ENCODE measurements at places on chromosomes 16 and 17.

GRCh38 chr17:75412455-75413317 lies 7.2 kb upstream of the GRB2 start:
- no peak for DNase-seq

DNA sequence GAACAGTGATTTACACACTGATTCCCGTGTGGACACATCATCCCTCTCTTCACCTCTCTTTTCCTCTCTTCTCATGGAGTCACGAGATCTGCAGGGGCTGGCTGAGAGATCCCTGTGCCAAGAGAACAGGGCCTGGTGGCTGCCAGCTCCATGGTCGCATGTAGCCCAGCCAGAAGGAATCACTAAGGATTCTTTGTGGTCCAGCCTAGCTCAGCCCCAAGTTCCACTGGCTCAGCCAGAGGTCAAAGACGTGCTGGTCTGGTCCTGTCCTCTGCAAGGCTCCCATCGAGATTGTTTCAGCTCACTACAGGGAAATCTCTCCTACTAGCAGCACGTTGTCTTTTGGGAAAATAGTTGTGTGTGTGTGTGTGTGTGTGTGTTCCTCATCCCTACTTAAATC lies 66.4 kb downstream of the NDEL1 start:
- no peak for DNase-seq

- DNase-seq, result no peak
These were observed 194.4 kb downstream of the ANKFN1 start for GRCh38 chr17:56347639-56348038.

DNA sequence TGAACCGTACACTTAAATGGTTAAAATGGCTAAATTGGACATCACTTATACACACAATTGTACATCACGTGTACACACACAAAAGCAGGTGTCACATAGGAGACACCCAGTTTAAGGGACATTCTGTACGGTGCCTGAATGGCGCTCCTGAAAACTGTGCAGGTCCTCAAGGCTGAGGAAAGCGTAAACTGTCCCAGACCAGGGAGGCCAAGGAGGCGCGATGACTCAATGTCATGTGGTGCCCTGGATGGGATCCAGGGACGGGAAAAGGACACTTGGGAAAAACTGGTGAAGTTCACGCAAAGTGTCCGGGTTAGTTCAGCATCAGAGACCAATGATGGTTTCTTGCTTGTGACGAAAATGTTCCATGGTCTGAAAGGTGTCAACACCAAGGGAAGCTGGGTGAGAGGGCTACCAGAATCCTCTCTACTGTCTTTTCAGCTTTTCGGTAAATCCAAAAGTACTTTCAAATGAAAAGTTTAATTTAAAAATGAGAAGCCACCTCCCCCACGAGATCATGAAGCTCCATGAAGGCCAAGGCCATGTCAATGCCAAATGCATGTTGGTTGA lies 112.2 kb downstream of the CMIP start:
- DNase-seq, result no peak

GRCh38 chr17:16352667-16353316 lies 477 bp downstream of the CENPV start:
- peak; percentile 36 for DNase-seq

- DNase-seq, result no peak
These were observed 7.4 kb upstream of the FN3KRP start for GRCh38 chr17:82709024-82709675.
